Stimulated activated CD8-positive, alpha-beta memory T cell treated with anti-CD3 and anti-CD28 coated beads, Interleukin-4, amount 100 ng/mL, for 48 hours (primary cell): ENCODE measurements at places on chromosomes 2 and 18.

DNA sequence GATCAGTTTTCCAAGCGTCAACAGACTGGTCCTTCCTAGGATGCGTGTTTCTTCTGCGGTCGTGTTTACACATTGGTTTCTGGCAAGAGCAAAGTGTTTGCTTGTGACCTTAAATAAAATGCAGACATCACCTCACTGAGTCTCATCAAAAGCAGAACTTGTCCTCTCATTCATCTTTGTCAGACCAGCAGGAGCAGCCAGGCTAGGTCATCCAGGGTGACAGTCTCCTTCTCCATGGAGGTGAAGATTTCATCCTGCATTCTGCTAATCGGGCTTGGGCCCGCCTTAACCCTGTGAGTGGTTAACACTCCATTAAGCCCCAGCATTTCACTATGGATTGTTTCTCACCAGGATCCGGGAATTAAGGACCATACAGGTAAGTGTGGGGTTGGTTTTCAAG, 64.2 kb upstream of the PID1 start:
- no peak for DNase-seq

- DNase-seq = no peak
These were observed 62.4 kb downstream of the INPP5D start for GRCh38 chr2:233122541-233122940.

DNA sequence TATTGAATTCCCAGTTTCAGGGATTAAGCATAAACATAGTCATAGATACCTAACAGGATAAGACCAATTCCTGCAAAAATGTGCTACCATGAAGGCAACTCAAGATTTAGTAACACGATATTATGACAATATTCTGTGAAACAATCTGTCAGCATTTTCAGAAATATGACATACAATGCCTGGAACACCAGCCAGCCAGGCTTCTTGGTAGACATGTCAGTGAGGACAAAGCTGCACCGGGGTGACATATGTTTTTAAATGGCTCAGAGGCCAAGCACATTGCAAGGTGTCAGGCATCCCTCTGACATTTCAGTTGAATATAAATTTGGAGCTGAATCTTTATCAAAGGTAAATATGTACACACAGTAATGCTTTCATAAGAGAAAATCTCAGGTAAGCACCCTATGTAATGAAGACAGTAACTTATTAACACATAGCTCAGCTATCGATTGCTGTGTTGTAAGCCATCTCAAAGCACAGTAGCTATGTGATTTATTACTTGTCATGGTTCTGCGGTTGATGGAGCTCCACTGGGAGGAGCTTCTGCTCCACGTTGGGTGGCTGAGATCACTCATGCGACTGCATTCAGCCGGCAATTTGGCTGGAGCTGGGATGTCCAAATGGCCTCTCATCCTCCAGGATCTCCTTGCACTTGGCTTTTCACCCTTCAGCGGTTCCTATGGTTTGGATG, 31.9 kb upstream of the EML6 start:
- no peak for DNase-seq

DNA sequence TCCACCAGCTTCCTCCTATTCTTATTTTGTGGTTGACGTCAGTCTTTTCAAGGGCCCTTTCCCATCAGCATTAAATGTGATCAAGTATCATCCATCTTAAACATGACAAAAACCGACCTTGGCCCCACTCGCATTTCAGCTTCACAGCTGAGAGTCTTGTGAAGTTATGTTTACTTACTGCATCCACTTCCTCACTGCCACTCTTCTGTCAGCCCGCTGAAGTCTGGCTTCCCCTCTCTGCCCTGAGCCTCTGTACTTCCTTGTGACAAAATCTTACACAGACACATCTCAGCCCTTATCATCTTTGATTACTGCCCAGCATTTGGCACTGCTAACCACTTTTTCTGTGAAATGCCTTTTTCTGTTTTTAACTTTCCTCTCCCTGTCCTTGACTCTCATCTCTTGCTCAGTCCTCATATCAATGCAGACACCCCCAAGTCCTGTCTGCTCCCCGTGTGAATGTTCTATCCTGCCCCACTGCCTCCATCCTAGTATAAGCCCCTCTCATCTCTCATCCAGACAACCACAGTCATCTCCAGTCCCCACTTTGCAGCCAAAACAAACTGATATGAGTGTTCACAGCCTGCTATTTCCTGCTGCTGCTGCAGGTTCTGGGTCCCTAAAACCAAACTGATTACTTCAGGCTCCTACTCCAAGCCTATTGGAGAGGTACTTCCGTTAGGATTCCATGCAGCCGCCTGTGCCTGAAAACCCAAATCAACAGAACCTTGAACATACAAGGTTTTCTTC, 31.4 kb downstream of the FOSL2 start:
- no peak for DNase-seq

DNA sequence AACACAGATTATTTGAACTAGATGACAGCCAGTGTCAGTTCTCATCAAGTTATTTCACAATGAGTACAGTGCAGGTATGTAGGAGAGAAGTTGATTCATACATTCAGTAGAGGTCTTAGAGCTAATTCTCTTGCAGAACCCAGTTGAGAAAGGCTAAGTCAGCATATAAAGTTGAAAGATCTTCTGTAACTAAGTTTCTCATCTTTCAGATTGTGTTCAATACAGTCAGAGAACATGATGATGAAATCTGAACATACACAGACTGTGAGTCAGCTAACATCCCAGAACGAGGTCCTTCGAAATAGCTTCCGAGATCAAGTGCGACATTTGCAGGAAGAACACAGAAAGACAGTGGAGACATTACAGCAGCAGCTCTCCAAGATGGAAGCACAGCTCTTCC, 41.9 kb upstream of the LIMS1 start:
- DNase-seq = no peak

GRCh38 chr18:34493566-34494358, 216.3 kb upstream of the DTNA start:
- DNase-seq = peak; percentile 22

DNA sequence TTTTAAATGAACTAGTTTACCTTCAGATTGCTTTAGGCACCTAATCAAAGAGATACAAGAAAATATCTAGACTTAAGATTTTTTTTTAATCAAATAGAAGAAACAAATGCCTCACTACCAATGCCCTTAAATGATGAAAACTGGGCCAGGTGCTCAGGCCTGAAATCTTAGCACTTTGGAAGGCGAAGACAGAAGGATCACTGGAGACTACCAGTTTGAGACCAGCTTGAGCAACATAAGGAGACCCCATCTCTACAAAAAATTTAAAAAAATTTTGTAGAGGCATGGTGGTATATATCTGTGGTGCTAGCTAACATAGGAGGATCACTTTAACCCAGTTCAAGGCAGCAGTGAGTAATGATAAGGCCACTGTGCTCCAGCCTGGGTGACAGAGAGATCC, 675.1 kb downstream of the NRXN1 start:
- DNase-seq = no peak

GRCh38 chr2:82825410-82826090, 1633.5 kb downstream of the SUCLG1 start:
- no peak for DNase-seq

DNA sequence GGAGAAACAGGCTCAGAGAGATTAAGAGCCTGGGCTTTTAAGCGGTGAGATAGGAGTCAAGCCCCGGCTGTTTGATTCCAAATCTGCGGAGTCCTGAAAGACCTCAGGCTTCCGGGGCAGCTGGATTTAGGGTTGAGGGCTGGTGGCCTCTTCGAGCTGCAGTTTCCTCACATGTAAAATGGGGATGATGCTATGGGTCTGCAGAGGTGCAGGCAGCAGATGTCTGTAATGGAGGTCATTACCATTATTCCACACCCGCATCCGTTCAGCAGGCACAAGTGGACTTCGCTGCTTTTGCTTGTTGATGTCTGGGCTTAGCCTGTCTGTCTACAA, 175.6 kb upstream of the HS6ST1 start:
- peak; percentile 14 for DNase-seq

DNA sequence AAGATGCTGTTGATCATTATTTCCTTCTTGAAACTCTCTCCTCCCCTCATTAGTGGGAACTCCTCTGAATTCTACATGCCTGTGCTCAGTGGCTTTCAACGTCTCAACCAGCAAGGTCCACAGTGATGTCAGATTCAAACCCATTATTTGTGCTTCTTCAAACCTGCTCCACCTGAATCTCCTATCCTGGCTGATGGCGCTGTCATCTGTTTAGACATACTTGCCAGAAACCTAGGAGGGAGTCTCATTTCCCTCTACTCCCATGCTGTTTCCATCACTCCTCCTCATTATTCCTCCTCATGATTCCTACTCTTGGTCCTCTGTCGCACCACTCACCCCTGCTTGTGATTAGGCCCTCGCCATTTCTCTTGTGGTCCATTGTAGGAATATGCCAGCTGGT, 2.9 kb upstream of the LPIN2 start:
- no peak for DNase-seq

- no peak for DNase-seq
These were observed 239.1 kb downstream of the ICOS start for GRCh38 chr2:204175552-204176271.

DNA sequence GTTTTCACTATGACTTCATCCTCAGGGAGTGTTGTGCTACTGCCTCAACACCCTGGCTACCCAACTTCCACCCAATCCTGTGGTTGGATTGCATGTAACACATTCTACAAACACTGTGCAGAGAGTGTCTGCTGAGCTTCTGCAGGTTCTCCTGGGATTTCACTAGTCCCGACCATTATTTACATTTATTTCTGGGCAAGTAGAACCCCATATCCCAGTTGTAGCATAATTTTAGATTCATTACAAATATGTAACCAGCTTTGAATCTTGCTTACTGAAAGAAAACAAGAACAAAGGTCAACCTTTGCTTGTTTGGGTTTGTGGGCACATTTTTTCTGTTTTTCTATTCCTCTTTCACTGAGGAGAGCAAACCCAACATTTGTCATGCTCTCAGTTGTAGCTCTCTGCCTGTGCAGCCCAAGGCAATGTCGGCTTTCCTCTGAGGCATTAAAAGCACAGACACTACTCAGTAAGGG, 2036.1 kb upstream of the LRRTM1 start:
- DNase-seq = no peak
